ENCODE measurements at places on chromosomes 12 and 14. TPM values are rescaled to one million over a fixed set of nuclear protein-coding genes. Genes with fewer than 3 reads are reported as not detected.

The PCK2 gene
- total RNA-seq: 7.6 TPM

The CFAP54 gene
- 9.7 TPM for total RNA-seq

The TGM1 gene
- 0.20 TPM for total RNA-seq

The BCL2L14 gene
- total RNA-seq: not detected

The DYRK2 gene
- total RNA-seq: 4.4 TPM

The NDRG2 gene
- 3.6 TPM for total RNA-seq

The KCNMB4 gene
- total RNA-seq: 0.22 TPM

The CCDC85C gene
- 2.8 TPM for total RNA-seq

The ADAMTS20 gene
- not detected for total RNA-seq

The WNT1 gene
- not detected for total RNA-seq

The RFLNA gene
- total RNA-seq: 0.20 TPM

The ACSM4 gene
- not detected for total RNA-seq

The LALBA gene
- not detected for total RNA-seq

The BBOF1 gene
- total RNA-seq: 0.40 TPM

The SYCP3 gene
- not detected for total RNA-seq

Measured in lung microvascular endothelial cell (primary cell).